MCF 10A (cell line): ENCODE measurements at places on chromosomes 11 and 22. TPM values are rescaled to one million over a fixed set of nuclear protein-coding genes. Genes with fewer than 3 reads are reported as not detected.

The SRSF8 gene
- total RNA-seq, result 48.5 and 55.6 TPM in 2 replicates

The SLC22A12 gene
- total RNA-seq, result not detected in 2 replicates

The RDX gene
- total RNA-seq, result 132 and 145 TPM in 2 replicates

The ART1 gene
- not detected in 2 replicates for total RNA-seq

The HDHD5 gene
- total RNA-seq, result 38.7 and 51.8 TPM in 2 replicates

The C1QTNF4 gene
- total RNA-seq, result 0.42 TPM in 1 of 2 replicates, not detected in the other

The LYVE1 gene
- total RNA-seq, result not detected in 2 replicates

The PHLDA2 gene
- 118 and 135 TPM in 2 replicates for total RNA-seq

The SYT9 gene
- not detected in 2 replicates for total RNA-seq

The LBHD1 gene
- 8.3 and 8.7 TPM in 2 replicates for total RNA-seq
